ENCODE measurements at places on chromosomes 11 and 22. TPM values are rescaled to one million over a fixed set of nuclear protein-coding genes. Genes with fewer than 3 reads are reported as not detected.
A peak's percentile ranks its signal among the peaks of the same experiment; 100 is the strongest.

The EHF gene
- 94.9 TPM for total RNA-seq

DNA sequence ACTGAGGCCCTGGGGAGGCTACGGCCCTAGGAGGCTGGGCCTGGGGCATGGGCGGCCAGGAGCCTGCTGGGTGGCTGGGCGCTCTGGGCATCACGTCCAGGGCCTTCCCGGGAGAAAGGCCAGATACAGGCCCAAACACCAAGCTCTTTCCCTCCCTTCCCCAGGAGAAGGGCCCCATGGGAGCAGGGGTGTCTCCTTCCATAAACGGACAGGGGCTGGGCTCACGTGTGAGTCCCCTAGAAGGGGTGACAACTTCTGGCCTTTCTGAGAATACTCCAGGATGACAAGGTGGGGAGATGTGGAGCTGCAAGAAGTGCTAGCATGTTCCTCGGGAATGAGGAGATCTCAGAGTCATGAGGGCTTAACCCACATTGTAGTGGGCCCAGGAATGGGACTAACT lies 19.5 kb upstream of the SYT8 start:
- H3K36me3 ChIP-seq = no peaks in the 10 kb centered on the region
- no peaks in the 10 kb centered on the region for H3K27me3 ChIP-seq
- no peak overlapping the region for H3K27ac ChIP-seq
- H3K4me3 ChIP-seq = no peak overlapping the region

DNA sequence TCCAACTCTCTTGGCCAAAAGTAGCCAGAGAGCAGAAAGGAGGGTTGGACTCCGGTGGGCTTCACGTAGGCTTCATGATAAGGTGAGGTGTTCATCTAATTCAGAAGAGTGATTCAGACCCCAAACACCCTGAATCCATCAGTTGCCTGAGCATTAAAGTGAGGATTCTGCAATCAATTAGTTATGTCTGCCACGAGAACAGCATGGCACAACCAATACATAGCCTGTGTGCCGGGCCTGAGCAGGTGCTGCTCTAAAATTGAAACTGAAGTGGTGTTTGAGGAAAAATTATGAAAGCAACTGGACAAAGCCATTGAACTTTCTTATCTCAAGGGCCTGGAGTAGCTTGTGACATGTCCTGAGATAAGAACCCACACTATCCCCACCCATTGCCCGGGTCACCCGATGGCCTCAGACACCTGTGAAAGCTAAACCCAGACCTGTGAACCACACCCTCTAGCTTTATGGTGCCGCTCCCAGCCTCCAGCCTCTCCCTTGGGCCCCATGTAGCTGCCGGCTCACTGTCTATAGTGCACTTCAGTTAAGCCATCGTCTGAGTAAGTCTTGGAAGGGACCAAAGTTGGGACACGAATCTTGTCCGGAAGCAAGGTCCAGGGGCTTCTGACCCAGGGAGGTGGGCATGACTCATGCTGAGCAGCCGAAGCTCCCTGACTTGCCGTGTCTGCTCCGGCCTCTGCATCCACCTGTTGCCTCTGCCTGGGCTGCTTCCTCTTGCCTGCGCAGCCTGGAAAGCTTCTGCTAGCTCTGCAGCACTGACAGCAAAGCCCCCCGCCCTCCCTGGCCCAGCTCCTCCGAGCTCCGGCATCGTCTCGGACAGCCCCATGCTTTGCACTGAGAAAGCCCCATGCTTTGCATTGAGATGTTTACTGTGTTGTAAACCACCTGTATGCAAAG lies 5.7 kb upstream of the MYEOV start:
- no peaks in the 10 kb centered on the region for H3K27me3 ChIP-seq
- DNase-seq = no peak

- no peaks in the 10 kb centered on the region for H3K4me1 ChIP-seq
- H3K27me3 ChIP-seq = no peaks in the 10 kb centered on the region
- H3K27ac ChIP-seq = no peak overlapping the region
- no peak overlapping the region for H3K4me3 ChIP-seq
- no peak for DNase-seq
- H3K36me3 ChIP-seq = no peaks in the 10 kb centered on the region
These were observed 53.9 kb downstream of the FLI1 start for GRCh38 chr11:128747728-128748148.

GRCh38 chr22:49087198-49087597 lies 740.5 kb downstream of the BRD1 start:
- no peak overlapping the region for H3K27ac ChIP-seq
- no peaks in the 10 kb centered on the region for H3K27me3 ChIP-seq
- no peaks in the 10 kb centered on the region for H3K36me3 ChIP-seq
- no peak for DNase-seq

DNA sequence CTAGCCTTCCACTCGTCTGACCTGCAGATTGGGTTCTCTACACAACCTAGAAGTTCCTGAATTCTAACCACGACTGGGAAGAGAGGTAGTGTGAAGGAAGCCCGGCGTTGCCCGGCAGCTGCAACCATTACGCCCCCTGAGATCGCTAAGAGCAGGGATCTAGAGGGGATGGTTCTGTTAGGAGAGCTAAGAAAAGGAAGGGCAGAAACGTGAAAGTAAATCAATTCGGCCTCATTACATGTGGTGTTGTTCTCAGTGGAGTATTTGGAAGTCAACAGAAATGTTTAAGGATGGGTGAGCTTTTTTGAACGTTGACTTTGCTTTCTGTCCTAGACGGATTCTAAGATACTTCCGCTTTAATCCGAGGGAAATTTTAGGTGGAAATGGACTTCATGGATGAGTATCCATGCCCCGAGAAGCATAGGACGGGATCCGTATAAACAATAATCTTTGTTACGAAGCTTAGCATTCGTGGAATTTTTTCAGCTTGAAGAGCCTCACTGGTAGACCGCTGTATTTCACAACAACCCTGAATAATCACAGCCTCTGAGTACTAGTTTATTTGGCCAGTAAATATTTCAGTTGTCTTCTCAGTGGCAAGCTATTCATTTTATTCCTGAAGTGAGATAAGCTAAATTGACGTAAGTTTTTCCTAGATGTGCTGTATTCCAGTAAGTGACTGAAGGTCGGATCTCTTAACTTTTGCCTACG lies 629 bp downstream of the ATP5MG start:
- H3K27ac ChIP-seq = peak overlapping the region; percentile 89
- DNase-seq = no peak
- peaks cover 2% of the 10 kb centered on the region for H3K4me1 ChIP-seq
- H3K36me3 ChIP-seq = no peaks in the 10 kb centered on the region
- no peaks in the 10 kb centered on the region for H3K27me3 ChIP-seq
